Spinal cord (tissue), 10 donors: ENCODE measurements at places on chromosomes 16 and 17. TPM values are rescaled to one million over a fixed set of nuclear protein-coding genes. Genes with fewer than 3 reads are reported as not detected.

Gene AMZ2
- 122 TPM for polyA plus RNA-seq

- no peaks in the 10 kb centered on the region for H3K27me3 ChIP-seq
- peaks cover 15% of the 10 kb centered on the region for H3K4me1 ChIP-seq
- peak; percentile 8 for DNase-seq
- no peak overlapping the region for H3K27ac ChIP-seq
- H3K4me3 ChIP-seq: no peak overlapping the region
Measured at GRCh38 chr16:27083861-27084261, 17.1 kb downstream of the C16orf82 start.

- peaks cover 41% of the 10 kb centered on the region for H3K4me1 ChIP-seq
- H3K27me3 ChIP-seq: peaks cover 37% of the 10 kb centered on the region
- H3K36me3 ChIP-seq: peaks cover 4% of the 10 kb centered on the region
Measured at GRCh38 chr16:10180771-10181163, 1.5 kb downstream of the GRIN2A start.

GRCh38 chr17:17086585-17086984, 44.3 kb downstream of the MPRIP start:
- H3K4me3 ChIP-seq: no peak overlapping the region
- H3K27me3 ChIP-seq: no peaks in the 10 kb centered on the region
- peaks cover 61% of the 10 kb centered on the region for H3K36me3 ChIP-seq
- peaks cover 10% of the 10 kb centered on the region for H3K4me1 ChIP-seq
- H3K27ac ChIP-seq: no peak overlapping the region

DNA sequence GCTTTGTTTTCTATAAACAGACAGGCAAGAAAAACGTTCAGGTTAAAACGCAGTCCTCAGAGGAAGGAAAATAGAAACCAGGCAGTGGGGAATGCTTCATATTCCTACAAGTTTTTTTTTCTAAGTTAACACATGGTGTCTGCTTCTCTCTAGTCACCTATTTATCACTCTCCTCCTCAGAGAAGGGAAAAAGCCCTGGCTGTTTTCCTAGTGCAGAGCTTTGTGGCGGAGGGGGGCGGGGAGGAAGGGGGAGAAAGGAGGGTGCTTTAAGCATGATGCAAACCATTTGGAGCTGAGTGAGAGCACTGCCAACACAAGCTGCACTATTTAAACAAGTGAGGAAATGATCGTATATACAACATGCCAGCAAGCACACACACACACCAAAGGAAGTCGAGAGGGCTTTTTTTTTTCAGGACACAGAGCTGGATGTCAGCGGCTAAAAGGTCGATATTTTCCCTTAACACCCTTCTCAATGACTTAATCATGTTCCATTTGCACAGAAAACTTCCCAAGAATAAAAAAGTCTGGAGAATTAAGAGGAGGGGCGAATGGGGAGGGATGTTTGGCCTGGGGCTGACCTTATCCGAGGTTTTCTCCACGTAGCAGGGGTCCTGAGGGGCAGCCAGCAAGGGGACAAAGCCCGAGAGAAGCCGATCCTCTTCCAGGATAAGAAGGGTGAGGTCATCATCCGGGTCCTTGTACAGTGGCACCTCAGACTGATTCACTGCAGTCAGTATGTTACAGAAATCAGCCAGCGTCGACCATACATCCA, 117.4 kb downstream of the HIC1 start:
- peak; percentile 67 for DNase-seq
- H3K4me1 ChIP-seq: peaks cover 50% of the 10 kb centered on the region
- H3K27ac ChIP-seq: peak overlapping the region; percentile 82
- H3K36me3 ChIP-seq: peaks cover 3% of the 10 kb centered on the region

GRCh38 chr17:17042384-17042736, at the start of gene MPRIP:
TSS of gene MPRIP (plus strand) at chr17:17042457. CDS start at chr17:17042849, 392 bp downstream.
- H3K27ac ChIP-seq: peak within 1 kb of the TSS; percentile 81
- H3K27me3 ChIP-seq: no peaks in the 10 kb centered on the region
- peak within 1 kb of the TSS; percentile 84 for H3K4me3 ChIP-seq
- DNase-seq: no peak

Gene KRTAP4-4
- polyA plus RNA-seq: not detected

Gene PERCC1
- polyA plus RNA-seq: not detected

DNA sequence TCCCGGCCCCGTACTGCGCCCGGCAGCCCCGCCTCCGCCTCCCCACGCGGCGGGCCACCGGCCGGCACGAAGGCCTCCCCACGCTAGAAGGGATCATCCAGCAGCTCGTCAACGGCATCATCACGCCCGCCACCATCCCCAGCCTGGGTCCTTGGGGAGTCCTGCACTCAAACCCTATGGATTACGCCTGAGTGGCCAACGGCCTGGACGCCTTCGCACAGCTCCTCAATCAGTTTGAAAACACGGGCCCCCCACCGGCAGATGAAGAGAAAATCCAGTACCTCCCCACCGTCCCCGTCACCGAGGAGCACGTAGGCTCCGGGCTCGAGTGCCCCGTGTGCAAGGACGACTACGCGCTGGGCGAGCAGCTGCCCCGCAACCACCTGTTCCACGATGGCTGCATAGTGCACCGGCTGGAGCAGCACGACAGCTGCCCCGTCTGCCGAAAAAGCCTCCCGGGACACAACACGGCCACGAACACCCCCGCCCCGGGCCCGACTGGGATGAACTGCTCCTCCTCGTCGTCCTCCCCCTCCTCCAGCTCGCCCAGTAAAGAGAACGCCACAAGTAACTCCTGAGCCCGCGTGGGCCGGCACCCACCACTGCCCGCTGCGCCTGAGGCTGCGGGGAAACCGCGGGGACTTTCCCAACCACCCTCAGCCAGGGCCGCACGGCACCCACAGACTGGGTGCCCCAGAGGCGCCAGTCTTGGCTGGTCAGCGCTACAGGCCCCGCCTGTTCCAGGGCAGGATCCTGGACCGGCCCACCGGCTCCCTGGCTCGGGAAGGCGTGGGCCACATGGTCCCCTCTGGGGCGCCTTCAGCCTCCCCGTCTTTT, 39.0 kb upstream of the AKAP1 start:
- peaks cover 22% of the 10 kb centered on the region for H3K4me1 ChIP-seq
- peaks cover 30% of the 10 kb centered on the region for H3K27me3 ChIP-seq
- DNase-seq: no peak
- no peak overlapping the region for H3K4me3 ChIP-seq

- H3K4me3 ChIP-seq: no peak overlapping the region
- H3K27me3 ChIP-seq: no peaks in the 10 kb centered on the region
- H3K36me3 ChIP-seq: no peaks in the 10 kb centered on the region
- no peaks in the 10 kb centered on the region for H3K4me1 ChIP-seq
Measured at GRCh38 chr17:50498021-50498874, 10.0 kb upstream of the MYCBPAP start.

- peaks cover 48% of the 10 kb centered on the region for H3K4me1 ChIP-seq
- no peak overlapping the region for H3K27ac ChIP-seq
- H3K27me3 ChIP-seq: no peaks in the 10 kb centered on the region
Measured at GRCh38 chr17:80791758-80792284, 199.8 kb upstream of the CHMP6 start.

DNA sequence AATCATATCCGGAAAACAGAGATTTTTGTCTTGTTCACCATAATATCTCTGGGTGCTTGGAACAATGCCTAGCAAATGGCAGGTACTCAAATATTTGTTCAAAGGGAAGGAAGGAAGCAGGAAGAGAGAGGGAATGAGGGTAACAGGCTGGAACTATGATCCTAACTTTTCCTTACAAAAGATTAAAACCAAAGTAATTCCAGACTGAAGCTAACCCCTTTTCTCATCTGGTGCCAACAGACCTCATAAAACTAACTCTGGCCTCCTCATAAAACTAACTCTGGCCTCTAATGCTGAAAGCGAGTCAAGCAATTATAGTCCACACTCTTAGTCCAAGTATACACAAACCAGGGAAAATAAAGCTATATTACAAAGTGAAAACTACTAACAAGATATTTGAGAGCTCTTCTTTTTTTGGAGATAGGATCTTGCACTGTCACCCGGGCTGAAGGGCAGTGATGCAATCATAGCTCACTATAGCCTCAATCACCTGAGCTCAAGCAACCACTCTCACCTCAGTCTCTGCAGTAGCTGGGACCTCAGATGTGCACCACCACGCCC, 84.6 kb downstream of the KANSL1 start:
- H3K27ac ChIP-seq: no peak overlapping the region
- peaks cover 4% of the 10 kb centered on the region for H3K4me1 ChIP-seq
- H3K36me3 ChIP-seq: no peaks in the 10 kb centered on the region
- H3K27me3 ChIP-seq: no peaks in the 10 kb centered on the region

Gene ACE
- 14.4 TPM for polyA plus RNA-seq

Gene CLEC18A
- polyA plus RNA-seq: 1.5 TPM

- DNase-seq: no peak
- no peak overlapping the region for H3K4me3 ChIP-seq
- H3K27ac ChIP-seq: no peak overlapping the region
- H3K36me3 ChIP-seq: peaks cover 9% of the 10 kb centered on the region
Measured at GRCh38 chr16:47110939-47111338, 32.8 kb downstream of the NETO2 start.

DNA sequence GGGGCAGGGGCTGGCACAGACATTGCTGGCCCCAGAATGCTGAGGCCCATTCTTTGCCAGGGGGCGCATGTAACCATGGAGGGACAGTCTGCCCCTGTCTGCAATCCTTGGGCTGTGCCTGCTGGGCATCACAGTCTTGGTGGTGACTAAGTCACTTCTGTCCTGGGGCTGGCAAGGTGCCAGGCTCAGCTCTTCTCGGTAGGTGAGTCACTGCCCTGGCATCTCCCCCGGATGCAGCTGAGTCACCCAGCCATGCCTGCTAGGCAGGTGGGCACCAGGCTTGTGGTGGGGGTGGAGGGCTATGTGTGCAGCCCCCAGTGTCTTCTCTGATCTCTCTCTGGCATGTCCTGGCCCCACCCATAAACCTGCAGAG, 5.6 kb downstream of the RARA start:
- DNase-seq: no peak
- peaks cover 97% of the 10 kb centered on the region for H3K4me1 ChIP-seq
- no peaks in the 10 kb centered on the region for H3K27me3 ChIP-seq
- no peak overlapping the region for H3K4me3 ChIP-seq
- no peak overlapping the region for H3K27ac ChIP-seq
